ENCODE measurements at places on chromosomes 1 and 21.

DNA sequence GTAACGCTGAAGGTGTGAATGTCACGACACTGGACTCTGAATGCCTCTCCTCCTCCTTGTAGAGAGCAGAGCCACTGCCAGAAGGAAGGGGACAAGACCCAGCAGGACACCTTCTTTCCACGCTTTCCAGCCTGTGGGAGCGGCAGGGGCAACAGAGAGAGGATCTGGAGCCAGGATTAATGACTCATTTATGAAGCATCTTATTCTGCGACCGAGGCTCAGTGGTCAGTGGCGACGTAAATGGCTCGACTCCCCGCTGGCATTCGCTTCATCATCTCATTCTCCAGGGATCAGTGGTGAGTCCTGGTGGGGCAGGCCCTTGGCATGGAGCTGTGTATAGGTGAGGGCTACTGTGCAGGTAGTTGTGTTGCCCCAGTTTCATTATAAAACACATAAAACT is 4.6 kb downstream of the SLC37A1 start:
- no peak for DNase-seq

DNA sequence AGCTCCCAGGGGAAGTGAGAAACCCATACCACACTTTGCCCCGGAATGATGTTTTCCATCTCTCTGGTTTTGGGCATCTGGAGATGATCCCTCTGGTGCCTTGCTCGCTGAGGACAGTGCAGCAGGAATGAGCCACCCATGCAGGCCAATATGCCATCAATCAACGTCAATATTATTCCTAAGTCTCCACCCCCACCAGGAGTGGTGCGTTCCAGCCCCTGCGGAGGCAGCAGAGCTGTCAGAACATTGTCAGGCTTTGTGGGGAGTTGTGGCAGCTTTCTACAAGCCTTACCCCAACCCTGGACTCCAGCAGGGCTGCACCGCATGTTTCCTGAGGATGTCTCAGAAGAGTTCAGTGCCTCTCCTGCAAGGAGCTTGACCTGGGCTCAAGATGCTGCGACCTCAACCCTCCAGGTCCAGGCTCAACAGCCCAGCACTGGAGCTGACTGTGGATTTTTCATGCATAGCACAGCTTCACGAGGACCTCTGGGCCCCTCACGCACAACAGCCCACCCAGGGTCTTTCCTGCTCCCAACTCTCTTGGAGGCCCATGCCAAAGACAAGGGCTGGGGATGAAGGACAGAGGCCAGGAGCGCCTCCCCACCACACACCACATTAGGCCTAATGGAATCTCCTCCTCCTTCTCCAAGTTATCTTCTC is 67.5 kb downstream of the PSMG1 start:
- no peak for DNase-seq

DNA sequence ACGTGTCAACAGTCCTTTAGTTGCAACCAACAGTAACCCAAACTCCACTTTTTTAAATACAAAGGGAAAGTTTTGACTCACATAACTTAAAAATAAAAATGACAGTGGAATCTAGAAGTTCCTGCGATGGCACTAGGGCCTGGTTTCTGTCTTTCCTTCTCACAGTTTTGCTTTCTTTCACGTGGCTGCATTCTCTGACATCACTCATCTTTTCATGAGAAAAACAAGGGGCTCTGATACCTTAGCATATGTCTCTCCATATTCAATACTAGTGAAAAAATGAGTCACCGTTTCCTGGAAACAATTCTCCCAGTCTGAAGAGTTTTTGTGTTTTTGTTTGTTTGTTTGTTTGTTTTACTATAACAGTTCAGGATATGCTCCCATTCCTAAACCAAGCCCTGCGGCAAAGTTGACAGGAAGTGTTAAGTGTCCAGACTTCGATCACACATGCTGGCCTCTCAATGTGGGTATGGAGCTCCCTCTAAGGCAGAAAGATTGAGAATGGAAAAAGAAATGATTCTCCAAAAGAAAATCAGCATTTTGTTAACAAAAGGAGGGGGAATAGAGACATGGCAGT is 483.3 kb downstream of the TTLL7 start:
- DNase-seq = no peak

GRCh38 chr1:234277161-234277868 is 95.9 kb upstream of the COA6 start:
- DNase-seq = no peak

DNA sequence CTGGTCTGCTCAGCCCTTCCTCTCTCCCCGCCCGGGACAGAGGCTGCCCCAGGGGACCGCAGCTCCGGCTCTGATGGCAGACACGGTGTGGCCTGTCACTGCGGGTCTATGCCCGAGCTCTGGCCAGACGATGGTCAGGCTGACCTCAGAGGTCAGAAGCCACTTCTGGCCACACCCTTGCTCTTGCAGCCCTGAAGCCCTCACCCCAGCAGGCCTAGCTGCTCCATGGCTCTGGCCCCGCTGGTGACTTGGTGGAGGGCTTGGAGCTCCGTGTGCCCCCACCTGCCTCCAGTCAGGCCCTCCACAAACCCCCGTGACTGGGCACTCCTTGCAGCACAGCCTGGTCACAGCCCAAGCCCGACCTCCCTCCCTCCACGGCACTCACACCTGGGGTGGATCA is 47.6 kb downstream of the PRDM16 start:
- no peak for DNase-seq

DNA sequence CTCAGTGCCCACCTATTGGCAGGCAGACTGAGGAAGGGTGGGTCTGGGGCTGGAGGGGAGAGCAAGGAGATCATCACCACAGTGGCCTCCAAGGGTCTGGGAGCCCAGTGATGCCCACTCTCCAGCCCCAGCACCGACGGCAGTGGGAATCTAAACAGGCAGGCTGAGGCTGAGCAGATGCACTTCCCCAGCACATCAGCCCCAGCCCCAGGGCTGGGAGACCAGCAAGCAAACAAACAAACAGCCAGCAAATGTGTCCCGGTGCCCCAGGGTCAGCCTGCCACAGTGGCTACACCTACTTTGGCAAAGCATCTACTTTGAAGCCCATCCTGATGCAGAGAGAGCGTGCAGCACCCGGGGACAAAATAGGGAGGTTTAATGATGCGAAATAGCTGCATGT is 216.3 kb upstream of the ZC3H12A start:
- DNase-seq = no peak
